ENCODE measurements at places on chromosomes 3 and 15.

- peak; percentile 91 for DNase-seq
These were observed 146.9 kb downstream of the CD47 start for GRCh38 chr3:107943786-107944523.

- DNase-seq = peak; percentile 19
These were observed 212.9 kb upstream of the LRRN1 start for GRCh38 chr3:3586336-3586735.

DNA sequence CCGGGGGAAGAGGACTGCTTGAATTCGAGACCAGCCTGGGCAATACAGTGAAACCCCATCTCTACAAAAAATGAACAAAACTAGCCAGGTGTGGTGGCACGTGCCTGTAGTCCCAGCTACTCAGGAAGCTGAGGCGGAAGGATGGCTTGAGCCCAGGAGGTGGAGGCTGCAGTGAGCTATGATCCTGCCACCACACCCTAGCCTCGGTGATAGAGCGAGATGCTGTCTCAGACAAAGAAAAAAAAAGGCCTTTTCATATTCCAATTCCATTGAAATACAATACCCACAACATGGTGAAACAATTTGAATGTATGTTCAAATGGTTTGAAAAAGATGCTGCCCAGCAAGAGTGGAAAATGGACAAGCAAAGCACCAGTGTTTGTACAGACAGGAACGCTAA is 61.8 kb upstream of the ZNF148 start:
- no peak for DNase-seq

DNA sequence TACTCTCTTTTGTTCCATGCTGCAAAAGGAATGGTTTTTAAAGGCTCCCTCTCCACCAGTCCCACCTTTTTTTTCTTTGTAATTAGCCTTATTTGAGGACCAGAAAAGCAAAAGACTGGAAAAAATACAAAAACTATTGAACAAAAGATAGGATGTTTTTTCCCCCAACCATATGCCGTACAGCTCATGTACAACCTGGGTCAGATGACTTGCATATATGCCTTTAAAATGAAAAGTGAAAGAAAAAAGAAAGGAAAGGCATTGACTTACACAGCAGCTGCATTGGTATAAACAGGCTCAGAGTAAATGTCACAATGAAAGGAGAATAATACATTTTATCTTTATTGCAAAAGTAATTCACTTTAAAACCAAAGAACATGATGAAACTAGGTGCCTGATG is 69.5 kb upstream of the CMC1 start:
- DNase-seq = no peak

- DNase-seq = no peak
These were observed 243.6 kb downstream of the ATP8B4 start for GRCh38 chr15:49875392-49875791.

- DNase-seq = no peak
These were observed 86.1 kb downstream of the ADAMTS17 start for GRCh38 chr15:100255644-100256043.

- DNase-seq = no peak
These were observed 21.7 kb downstream of the ALS2CL start for GRCh38 chr3:46671541-46672348.

DNA sequence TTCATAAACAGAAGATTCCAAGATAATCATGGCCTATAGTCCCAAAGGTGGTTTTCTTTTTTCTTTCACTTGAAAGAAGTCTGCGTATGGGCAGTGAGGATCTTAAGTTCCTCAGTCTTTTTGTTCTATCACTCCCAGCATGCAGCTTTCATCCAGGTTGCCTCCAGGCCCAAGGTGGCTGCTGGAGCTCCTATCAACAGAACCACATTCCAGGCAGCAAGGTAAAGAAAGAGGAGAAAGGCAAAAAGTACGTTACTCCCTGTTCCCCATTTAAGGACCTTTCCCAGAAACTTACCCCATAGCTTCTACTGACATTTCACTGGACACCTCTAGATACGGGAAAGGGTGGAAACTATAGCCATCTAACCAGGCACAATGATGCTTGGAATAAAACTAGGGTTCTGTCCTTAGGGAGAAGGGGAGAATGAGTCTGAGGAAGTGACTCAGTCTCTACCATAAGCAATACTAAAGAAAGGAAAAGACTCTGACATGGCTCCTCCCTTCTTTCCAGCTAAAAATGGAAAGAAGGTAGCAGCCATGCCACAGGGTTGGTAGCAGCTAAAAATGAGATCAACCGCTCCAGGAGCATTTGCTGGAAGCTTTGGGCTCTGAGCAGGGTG is 313.9 kb upstream of the NR2E3 start:
- DNase-seq = no peak

Measured in suppressor macrophage treated with lipopolysaccharide for 1 hour (primary cell).